ENCODE measurements at places on chromosomes 4 and X.

- DNase-seq, result no peak
These were observed 70.8 kb upstream of the BCOR start for GRCh38 chrX:40168480-40169011.

GRCh38 chr4:107683873-107684272 lies 36.2 kb downstream of the PAPSS1 start:
- DNase-seq, result no peak

- DNase-seq, result no peak
These were observed 399.5 kb downstream of the NKX6-1 start for GRCh38 chr4:84099599-84099998.

DNA sequence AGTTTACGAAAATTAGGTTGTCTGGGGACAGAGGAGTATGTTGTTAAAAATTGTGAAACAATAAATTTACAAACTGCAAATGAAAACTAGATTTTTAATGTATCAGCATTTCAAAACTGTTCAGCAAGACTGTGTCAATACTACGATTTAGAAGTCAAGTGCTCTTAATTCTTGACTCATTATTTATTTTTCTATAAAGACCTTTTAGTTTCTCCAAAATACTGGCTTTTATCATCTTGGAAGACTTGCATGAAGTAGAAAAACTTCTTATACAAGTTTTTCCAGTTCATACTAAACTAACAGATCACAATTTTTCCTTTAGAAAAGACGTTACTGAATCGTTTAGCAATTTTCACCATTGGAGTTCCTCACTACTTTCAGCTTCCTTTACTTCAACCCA lies 231.4 kb downstream of the PPP3CA start:
- no peak for DNase-seq

GRCh38 chr4:32318926-32319325 lies 1598.8 kb downstream of the PCDH7 start:
- no peak for DNase-seq

GRCh38 chr4:88104902-88105610 lies 53.4 kb downstream of the ABCG2 start:
- DNase-seq, result no peak

DNA sequence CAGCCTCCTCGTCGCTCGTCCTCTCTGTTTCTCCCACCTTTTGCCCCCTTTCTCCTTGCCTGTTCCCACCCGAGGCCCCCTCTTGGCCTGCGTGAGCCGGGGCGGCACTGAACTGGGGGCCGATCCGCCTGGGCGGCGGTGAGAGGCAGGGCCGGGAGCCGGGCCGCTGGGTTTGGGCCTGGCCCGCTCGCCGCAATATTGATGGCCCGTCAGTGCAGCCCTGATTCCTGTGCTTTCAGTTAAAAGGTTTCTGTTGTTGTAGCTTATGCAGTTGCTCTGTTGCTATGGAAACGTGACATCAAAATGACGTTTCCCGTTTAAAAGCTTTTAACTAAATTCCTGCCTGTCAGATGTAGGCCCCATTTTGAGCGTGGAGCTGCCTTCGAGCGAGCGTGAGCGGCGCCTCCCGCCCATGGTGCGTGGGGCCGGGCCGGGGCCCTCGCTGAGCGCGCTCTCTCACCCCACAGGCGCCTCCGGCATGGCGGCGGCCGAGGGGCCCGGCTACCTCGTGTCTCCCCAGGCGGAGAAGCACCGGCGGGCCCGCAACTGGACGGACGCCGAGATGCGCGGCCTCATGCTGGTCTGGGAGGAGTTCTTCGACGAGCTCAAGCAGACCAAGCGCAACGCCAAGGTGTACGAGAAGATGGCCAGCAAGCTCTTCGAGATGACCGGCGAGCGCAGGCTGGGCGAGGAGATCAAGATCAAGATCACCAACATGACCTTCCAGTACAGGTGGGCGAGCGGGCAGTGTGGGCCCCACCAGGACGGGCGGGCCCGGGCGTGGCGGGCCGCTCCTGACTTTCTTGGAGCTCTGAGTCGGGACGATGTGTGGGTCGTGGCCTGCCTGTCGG lies at the start of gene MSANTD1:
Gene MSANTD1, plus strand, starts transcription at position 349 of the 851 bp plus-strand sequence. Its CDS starts 64 bp downstream, at position 413.
- DNase-seq, result no peak

GRCh38 chr4:5217421-5217820 lies 166.1 kb downstream of the STK32B start:
- DNase-seq, result no peak

DNA sequence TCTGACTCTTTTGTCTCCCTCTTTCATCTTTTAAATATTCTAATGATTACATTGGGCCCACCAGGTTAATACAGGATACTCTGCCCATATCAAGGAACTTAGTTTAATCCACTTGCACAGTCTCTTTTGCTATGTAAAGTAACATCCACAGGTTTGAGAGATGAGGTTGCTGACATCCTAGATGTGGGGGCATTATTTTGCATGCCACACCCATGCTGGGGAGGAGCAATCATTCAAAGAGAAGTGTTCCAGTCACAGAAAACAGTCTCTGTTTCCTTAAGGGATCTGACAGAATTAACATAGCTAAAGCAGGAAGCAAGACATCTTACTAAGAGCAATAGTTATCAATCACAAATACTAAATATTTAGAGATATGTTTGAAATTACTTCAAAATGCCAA lies 11.5 kb upstream of the TRAM1L1 start:
- no peak for DNase-seq

DNA sequence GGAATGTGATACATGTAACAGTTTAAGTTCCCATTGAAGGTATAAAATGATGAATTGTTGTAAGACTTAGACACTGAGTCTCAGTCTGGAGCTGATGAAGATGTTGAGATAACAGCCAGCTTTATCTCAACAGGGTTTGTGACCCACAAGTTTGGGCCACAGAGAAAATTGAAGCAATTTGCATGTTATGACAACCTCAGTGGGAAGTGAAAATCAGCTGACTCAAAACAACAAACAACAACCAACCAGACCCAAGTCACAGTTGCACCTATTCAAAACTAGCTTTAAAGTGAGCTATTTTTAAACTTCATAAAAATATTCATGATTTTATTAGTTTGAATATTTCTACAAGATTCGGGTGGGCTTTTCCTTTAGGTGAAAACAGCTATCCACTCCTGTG lies 8.0 kb downstream of the SFRP2 start:
- no peak for DNase-seq

- no peak for DNase-seq
These were observed 56.4 kb downstream of the PHKA2 start for GRCh38 chrX:18927558-18927957.

DNA sequence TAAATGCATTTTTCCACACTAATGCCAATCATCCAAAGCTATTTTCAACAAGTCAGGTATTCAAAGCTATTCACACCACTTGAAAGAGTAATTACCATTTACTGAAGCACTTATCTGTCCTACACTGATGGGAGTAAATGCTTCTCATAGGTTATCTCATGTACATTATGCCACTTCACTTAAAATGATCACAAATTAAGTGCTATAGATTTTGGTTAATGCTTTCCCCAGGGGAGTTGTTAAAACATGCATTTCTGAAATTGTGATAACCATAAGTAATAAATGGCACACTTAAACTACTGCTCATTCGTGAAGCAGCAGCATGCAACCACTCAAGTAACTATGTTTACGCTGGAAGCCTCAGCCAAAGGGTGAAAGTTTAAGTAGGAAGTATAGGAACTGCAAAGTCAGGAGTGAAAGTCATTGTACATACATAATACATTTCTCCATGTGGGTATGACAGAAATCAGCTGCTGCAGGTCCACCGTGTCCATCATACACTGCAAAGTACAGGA lies 6.6 kb downstream of the PPM1K start:
- no peak for DNase-seq

DNA sequence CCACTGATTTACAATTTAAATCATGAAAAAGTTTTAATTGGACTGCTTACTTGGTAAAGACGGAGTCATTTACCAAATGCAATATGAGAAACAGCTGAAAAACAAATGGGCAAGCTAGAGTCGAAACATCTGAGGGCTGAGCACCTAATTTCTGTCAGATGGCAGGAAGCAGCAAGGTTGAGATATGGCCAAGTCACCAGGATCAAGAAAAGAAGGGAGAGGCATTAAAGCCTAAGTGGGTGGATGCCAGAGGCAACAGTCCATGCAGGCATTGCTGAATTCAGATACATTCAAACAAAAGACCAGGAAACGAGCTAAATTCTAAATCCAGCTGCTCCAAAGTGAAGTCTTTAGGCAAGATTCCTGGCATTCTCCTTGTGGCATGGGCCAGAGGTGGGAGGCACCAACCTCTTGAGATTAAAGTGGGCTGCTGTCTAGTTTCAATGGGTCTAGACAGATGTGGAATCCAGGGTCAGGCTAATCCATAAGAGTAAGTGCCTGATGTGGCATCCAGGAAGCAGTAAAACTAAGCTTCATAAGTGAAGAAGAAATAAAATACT lies 8.0 kb upstream of the ARSJ start:
- no peak for DNase-seq

GRCh38 chrX:107506596-107507031 lies 57.2 kb downstream of the FRMPD3 start:
- DNase-seq, result no peak

DNA sequence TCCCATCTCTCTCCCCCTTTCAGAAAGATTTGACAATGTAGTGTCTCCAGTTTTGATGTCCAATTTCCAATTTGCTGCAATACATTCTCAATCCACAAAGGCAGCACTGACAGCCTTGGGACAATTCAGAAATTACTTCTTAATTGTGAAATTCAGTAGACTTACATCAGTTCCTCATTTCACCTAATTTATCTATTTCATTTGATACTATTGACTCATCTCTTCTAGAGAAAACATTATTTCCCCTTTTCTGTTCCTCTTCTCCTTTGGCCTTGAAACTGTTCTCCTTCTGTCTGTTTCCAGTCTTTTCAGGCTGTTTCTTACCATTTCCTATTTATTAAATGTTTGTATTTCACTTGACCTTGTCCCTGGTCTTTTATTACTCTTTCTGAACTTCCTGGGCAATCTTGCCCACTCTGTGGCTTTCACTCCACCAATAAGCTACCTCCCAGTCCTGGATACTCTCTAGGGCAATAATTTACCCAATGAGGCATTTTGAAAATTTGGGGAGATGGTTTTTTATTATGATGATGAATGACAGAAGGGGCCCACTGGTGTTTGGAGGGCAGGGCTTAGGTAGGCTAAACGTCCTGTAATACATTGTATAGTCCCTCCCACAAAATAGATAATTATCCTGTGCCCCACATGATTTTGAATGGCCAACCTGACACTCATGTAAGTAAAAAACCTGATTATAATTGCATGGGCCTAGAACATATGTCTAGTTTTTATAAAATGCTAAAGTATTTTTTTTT lies 498.0 kb upstream of the BOD1L1 start:
- DNase-seq, result peak; percentile 7

- DNase-seq, result no peak
These were observed 2.6 kb upstream of the DTHD1 start for GRCh38 chr4:36278789-36279188.

- DNase-seq, result no peak
These were observed 14.4 kb upstream of the CDS1 start for GRCh38 chr4:84568496-84568895.

DNA sequence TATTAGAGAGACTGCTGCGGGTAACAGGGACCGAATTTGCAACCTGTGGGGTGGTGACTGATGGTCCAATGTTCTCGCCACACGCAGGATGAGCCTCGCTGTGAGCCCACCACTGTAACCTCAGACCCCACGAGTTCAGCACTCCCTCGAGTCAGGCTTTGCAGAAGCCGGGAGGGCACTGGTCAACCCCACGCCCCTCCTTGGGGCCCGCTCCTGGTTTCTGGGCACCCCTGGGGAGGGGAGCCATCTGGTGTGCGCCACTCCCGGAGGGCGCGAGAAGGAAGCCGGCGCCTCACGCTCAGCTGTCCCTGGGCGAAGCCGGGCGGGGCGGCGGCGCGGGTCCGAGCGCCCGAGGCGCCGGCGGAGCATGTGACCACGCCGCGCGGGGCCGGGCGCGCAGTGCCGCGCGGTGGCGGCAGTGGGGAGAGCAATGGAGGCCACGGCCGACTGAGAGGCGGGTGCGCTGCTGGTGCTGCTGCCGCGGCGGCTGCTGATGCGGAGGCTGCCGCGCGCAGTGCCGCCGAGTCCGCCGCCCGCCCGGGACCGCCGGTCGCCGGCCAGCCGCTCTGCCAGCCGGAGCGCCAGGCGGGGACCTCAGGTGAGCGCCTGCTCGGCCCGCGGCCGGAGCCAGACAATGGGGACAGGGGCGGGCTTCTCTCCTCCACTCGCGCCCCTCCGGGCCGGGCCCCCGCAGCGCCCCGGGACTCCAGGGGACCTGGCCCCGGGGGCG lies 100.1 kb downstream of the CEP135 start:
- peak; percentile 89 for DNase-seq

DNA sequence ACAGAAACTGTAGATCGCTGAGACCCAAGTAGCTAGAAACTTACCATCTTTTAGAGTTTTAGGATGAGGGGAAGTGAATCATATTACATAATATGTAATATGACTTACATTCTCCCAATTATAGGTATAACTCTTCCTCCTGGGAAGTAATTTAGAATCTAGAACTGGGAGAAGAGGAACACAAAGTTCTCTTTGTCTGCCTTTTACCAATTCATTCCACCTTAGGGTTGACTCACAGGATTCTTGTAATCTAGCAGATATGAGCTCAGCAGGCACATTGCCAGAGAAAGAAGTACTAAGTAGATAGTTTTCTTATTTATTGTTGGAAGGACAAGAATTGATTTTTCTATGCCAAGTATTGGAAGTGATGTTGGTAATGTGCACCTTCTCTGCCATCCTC lies 58.0 kb upstream of the CCSER1 start:
- DNase-seq, result no peak

GRCh38 chr4:85776096-85776495 lies 301.1 kb downstream of the ARHGAP24 start:
- no peak for DNase-seq

- DNase-seq, result no peak
These were observed 4.0 kb downstream of the TXK start for GRCh38 chr4:48130100-48130499.

- no peak for DNase-seq
These were observed 12.7 kb downstream of the DCAF16 start for GRCh38 chr4:17797808-17798207.

DNA sequence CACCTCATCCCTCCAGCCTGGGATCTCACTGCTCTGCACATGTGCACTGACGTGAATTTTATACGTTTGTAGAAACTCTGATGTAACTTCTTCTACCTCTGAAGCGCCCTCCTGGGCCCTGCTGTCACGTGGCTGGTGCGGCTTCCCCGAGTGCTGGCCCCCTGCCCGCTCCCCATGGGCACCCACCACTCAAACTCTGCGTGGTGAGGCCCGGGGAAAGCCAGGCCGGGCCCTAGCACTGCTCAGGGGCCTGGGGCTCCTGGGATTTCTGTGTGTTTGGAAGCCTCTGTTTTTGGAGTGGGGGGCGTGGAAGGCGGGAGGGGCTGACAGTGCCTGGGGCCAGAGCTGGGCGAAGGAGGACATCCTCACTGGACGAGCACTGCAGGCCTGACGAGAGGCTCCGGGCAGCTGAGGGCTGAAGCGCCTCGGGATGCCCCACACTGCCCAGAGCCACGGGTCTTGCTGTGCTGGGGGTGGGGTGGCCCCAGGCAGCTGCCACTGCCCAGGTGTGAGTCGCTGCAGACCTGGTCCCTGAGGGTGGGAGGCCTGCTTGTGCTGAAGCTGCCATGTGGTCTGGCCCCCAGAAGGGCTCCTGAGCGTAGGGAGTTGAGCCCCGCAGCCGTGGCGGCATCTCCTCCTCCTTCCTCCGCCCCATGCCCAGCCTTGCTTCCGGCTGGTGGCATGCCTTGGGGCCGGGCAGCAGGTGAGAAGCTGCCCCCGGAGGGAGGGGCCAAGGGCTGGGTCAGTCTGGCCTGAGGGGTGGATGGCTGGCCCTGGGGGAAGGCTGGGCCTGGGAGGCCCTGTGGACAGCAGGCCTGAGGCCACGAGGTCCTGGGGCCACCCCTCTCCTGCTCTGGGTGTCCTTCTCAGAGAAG lies 7.7 kb downstream of the NAT8L start:
- no peak for DNase-seq

All from GM20000 (cell line).